ENCODE measurements at places on chromosomes 3 and 15. TPM values are rescaled to one million over a fixed set of nuclear protein-coding genes. Genes with fewer than 3 reads are reported as not detected.
A peak's percentile ranks its signal among the peaks of the same experiment; 100 is the strongest.

DNA sequence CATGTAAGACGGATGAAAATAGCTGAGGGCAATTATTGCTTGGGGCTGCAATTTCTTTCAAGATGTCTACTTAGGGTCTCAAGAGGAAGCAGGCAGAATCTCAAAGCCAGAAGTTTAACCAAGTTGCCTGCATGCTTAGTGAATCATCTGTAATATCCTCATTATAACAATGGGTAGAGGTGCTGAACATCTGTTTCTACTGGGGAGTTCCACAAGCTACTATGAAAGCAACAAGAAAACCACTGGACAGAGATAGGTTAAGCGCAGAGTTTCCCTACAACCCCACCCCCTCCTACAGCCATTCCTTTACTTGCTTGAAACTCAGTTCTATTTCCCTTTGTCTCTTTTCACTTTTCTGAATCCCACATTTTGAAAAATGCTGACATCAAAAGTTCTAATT lies 759.4 kb upstream of the GBE1 start:
- H3K4me3 ChIP-seq = no peak overlapping the region
- no peak for DNase-seq
- H3K4me1 ChIP-seq = no peaks in the 10 kb centered on the region
- no peak overlapping the region for H3K27ac ChIP-seq
- H3K36me3 ChIP-seq = no peaks in the 10 kb centered on the region

Gene LOXL1
- total RNA-seq = 21.3 TPM

GRCh38 chr3:73319179-73319769 lies 257.8 kb downstream of the EBLN2 start:
- H3K27me3 ChIP-seq = no peaks in the 10 kb centered on the region
- H3K4me1 ChIP-seq = no peaks in the 10 kb centered on the region
- DNase-seq = no peak
- no peak overlapping the region for H3K4me3 ChIP-seq
- H3K27ac ChIP-seq = no peak overlapping the region

Gene TMEM43
- total RNA-seq = 37.8 TPM

GRCh38 chr3:77362936-77363335 lies 323.0 kb downstream of the ROBO2 start:
- no peaks in the 10 kb centered on the region for H3K27me3 ChIP-seq
- DNase-seq = no peak
- H3K36me3 ChIP-seq = no peaks in the 10 kb centered on the region

- H3K27ac ChIP-seq = no peak overlapping the region
- DNase-seq = no peak
- peaks cover 5% of the 10 kb centered on the region for H3K4me1 ChIP-seq
- H3K4me3 ChIP-seq = no peak overlapping the region
- H3K27me3 ChIP-seq = no peaks in the 10 kb centered on the region
Measured at GRCh38 chr15:80659375-80659774, 35.7 kb upstream of the ABHD17C start.

GRCh38 chr15:33194237-33194636 lies 277 bp downstream of the FMN1 start:
- DNase-seq = no peak
- peaks cover 18% of the 10 kb centered on the region for H3K4me1 ChIP-seq
- H3K36me3 ChIP-seq = no peaks in the 10 kb centered on the region
- H3K27me3 ChIP-seq = peaks cover 14% of the 10 kb centered on the region
- no peak overlapping the region for H3K27ac ChIP-seq
- H3K4me3 ChIP-seq = peak overlapping the region; percentile 69

Gene FBXW12
- 0.13 TPM for total RNA-seq

Gene BFSP2
- not detected for total RNA-seq

- H3K27me3 ChIP-seq = no peaks in the 10 kb centered on the region
- H3K4me3 ChIP-seq = no peak overlapping the region
- H3K27ac ChIP-seq = no peak overlapping the region
- H3K4me1 ChIP-seq = no peaks in the 10 kb centered on the region
Measured at GRCh38 chr15:49817100-49817499, 196.3 kb downstream of the DTWD1 start.

Gene TRIM59
- total RNA-seq = 34.0 TPM

Gene ACVR2B
- total RNA-seq = 101 TPM

Gene MYRIP
- 4.3 TPM for total RNA-seq

Gene COL8A1
- total RNA-seq = 1.8 TPM

Gene ABTB1
- total RNA-seq = 14.4 TPM

Gene TEX55
- not detected for total RNA-seq

DNA sequence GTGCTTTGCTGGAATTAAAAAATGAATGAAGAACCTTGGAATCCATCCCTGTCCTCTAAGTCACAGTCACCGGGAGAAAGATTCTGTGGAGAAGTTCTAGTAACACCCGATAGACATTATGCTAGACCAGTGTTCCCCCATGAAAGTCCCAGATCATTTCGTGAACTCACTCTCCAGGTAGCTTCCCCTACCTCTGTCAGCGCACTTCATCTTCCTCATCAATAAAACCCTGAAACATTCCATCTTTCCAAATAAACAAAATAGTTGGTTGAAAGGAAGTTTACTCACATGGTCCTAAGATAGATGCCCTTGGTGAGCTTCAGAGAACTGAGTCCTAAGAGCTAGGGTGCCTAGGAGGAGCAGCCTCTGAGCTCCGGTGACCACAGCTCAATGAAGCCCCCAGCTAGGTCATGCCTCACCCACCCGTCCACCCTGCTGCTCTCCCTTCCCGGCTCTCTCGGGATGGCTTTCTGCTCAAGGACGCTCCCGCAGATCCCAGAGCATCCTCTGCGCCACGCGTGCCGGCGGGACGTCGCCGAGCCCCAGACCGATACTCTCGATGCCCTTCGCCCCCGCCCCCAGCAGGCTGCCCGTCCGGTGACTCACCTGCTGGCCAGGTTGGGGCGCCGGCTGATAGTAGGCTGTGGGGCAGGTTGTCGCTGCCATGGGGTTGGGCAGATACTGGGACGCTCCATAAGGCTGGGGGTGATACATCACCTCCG lies 776 bp downstream of the VGLL3 start:
- no peaks in the 10 kb centered on the region for H3K36me3 ChIP-seq
- H3K27me3 ChIP-seq = peaks cover 17% of the 10 kb centered on the region
- H3K27ac ChIP-seq = no peak overlapping the region
- H3K4me3 ChIP-seq = peak overlapping the region; percentile 79

DNA sequence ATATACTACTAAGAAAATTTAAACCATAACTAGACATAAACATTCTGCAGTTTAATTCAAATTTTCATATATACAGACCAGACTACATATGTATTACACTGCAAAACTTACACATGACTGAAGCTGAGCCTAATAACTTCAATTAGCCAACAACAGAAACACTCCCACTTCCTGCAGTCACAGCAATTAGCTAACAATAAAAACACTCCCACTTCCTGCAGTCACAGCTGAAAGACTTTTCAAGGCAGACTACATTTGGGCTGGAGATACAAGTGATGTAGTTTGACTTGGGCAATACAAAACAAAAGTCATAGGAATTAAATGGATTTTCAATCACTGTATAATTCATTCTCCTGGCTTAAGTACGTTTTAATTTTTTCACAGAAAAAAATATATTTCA lies 10.3 kb downstream of the TM2D3 start:
- H3K4me3 ChIP-seq = no peak overlapping the region
- no peaks in the 10 kb centered on the region for H3K4me1 ChIP-seq
- no peak overlapping the region for H3K27ac ChIP-seq
- peaks cover 50% of the 10 kb centered on the region for H3K36me3 ChIP-seq
- DNase-seq = no peak
- H3K27me3 ChIP-seq = no peaks in the 10 kb centered on the region

Gene MNS1
- 0.27 TPM for total RNA-seq

Gene EIF2A
- total RNA-seq = 63.7 TPM

Gene RUBCN
- 21.7 TPM for total RNA-seq

Gene PAQR9
- 4.4 TPM for total RNA-seq

Gene KIF23
- 58.0 TPM for total RNA-seq

DNA sequence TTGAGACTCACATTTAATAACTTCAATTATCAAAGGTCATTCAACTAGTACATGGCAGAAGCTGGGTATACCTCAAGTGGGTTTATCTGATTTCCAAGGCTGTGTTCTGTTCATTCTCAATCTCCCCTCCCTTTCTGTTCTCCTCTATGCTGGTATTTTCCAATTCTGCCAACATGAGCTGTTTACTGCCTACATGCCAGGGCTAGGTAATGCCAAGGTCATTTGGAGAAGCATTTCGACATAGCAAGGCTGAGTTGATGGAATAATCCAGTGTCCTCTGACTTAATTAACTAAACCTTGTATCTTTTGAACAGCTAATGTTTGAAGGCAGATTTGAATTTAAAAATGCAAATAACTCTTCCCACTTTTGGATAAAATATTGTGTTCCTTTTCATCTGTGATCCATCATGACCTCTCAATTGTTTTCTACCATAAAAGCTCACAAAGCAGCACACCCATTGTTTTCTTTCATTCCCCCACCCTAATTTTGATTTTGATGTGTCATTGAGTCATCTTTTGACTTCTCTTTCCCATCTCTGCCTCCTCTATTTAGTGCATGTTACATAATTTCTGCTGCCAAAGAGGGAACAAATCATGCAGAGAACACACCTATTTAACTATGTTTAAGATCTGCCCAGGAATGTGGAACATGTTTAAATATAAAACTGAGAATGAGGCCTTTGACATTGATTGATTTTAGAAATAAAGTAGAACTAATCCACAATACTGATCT lies 308.8 kb upstream of the NR2E3 start:
- H3K4me3 ChIP-seq = no peak overlapping the region
- H3K4me1 ChIP-seq = no peaks in the 10 kb centered on the region
- H3K27ac ChIP-seq = no peak overlapping the region

Gene BSN
- 1.7 TPM for total RNA-seq

GRCh38 chr3:52213005-52213404 lies 12.4 kb downstream of the TLR9 start:
- DNase-seq = no peak
- no peaks in the 10 kb centered on the region for H3K4me1 ChIP-seq
- H3K4me3 ChIP-seq = no peak overlapping the region
- H3K36me3 ChIP-seq = peaks cover 72% of the 10 kb centered on the region
- H3K27me3 ChIP-seq = no peaks in the 10 kb centered on the region
- H3K27ac ChIP-seq = no peak overlapping the region

Gene DAG1
- total RNA-seq = 132 TPM

DNA sequence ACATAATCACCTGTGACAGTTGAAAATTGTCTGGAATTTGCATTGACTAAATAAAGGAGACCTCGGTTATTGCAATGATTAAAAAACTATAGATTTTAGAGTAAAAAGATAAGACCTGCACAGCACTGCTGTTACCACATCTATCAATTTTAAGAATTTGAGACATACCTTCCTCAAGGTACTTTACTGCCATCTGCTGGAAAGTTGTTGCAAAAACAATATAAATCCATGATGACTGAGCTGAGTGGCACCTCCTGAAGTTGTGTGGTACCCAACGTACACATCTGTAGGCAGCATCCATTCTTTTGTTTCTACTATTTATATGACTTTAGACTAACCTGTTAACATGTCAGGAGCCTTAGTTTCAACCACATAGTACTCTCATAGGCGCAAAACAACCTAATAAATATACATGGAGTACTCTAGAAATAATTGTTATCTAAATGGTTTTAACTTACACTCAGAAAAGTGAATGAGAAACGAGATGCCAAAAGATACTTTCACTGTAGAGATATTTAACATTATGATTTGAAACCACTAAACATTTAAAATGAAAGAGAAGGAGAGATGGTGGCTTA lies 106.7 kb downstream of the GHSR start:
- DNase-seq = no peak
- no peaks in the 10 kb centered on the region for H3K27me3 ChIP-seq
- H3K4me1 ChIP-seq = no peaks in the 10 kb centered on the region
- peaks cover 94% of the 10 kb centered on the region for H3K36me3 ChIP-seq
- no peak overlapping the region for H3K4me3 ChIP-seq
- no peak overlapping the region for H3K27ac ChIP-seq

DNA sequence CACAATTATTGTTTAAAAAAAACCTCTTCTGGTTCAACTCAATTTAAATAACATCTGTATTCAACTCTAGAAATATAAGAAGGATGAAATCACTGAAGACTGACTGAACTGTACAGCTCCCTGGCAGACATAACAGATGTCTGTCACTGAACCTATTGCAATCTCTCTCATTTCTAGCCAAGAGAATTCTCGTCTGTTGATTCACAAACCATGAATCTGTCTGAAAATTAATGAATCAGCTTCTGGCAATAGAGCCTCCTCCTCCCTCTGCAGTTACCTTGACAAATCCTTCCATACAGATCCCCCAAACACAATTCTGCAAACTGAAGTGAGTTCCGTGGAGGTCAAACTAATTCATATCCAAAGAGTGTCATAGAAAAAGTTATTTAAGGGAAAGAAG lies 561.4 kb downstream of the PYDC2 start:
- peaks cover 5% of the 10 kb centered on the region for H3K4me1 ChIP-seq
- H3K27ac ChIP-seq = no peak overlapping the region
- DNase-seq = no peak
- no peak overlapping the region for H3K4me3 ChIP-seq
- no peaks in the 10 kb centered on the region for H3K27me3 ChIP-seq
- H3K36me3 ChIP-seq = no peaks in the 10 kb centered on the region

DNA sequence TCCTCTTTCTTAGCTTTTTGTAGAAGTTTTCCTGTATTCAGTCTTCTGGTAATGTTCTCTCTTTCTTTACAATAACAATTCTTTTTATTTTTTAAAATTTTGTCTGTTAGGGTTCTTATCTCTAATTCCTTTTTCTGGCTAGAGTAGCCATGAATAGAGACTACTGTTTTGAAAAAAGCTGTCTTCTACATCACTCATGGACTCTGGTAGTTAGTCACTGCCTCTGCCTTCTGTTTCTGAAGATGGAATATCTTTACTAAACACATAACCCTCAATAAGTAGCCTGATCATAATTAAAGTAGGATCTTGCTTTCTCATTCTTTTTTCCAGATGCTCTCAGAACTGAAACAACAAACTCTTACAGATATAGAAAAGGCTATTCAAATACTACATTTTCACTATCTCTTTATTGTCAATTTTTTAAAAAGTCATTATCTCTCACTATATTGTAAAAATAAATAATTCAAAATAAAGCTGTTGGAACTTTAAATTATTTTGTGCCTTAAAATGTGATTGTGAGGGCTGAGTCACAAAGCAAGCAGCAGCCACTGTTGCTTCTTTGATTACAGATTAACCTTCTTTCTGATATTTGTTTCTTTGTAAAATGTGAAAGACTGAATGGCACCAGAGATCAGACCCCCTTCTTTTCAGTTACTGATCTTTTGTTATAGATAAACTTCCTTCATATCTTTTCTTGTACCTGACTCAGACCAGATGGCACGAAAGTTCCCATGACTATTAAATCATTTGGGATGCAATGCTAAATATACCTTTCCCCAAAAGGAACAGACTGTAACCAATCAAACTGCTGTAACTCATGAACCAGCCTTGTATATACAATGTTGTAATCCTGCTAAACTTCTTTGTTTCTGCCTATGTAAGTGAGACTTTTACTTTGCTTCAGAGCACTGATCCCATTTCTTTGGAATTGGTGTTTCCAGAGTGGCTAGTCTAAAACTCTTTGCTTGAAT lies 1159.5 kb downstream of the IGSF11 start:
- no peak overlapping the region for H3K27ac ChIP-seq
- H3K4me3 ChIP-seq = peak overlapping the region; percentile 14
- peaks cover 9% of the 10 kb centered on the region for H3K27me3 ChIP-seq
- H3K4me1 ChIP-seq = peaks cover 9% of the 10 kb centered on the region
- DNase-seq = no peak
- no peaks in the 10 kb centered on the region for H3K36me3 ChIP-seq

Data from endodermal cell (in vitro differentiated cells).